ENCODE measurements at places on chromosomes 11 and 22. TPM values are rescaled to one million over a fixed set of nuclear protein-coding genes. Genes with fewer than 3 reads are reported as not detected.
A peak's percentile ranks its signal among the peaks of the same experiment; 100 is the strongest.

DNA sequence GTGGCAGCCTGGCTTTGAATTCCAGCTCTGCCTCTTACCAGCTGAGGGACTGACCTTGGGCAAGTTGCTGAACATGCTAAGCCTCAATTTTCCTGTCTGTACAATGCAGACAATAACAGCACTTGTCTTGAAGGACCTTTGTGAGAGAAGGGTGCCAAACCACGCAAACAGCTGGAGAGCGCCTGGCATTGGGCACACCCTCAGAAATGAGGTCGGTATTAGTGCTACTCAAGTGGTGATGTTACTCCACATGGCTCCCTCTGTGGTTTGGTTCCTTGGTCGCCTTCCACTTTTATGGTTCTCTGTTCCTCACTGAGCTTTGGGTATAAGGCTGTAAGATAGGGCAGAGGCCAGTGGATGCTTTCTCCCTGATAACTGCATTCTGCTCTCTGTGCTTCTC is 8.2 kb downstream of the UBASH3B start:
- no peaks in the 10 kb centered on the region for H3K27me3 ChIP-seq
- no peak overlapping the region for H3K4me3 ChIP-seq
- no peak for DNase-seq
- H3K27ac ChIP-seq: no peak overlapping the region
- peaks cover 39% of the 10 kb centered on the region for H3K4me1 ChIP-seq

- H3K4me1 ChIP-seq: peaks cover 18% of the 10 kb centered on the region
- no peak overlapping the region for H3K4me3 ChIP-seq
- no peaks in the 10 kb centered on the region for H3K36me3 ChIP-seq
- H3K27me3 ChIP-seq: no peaks in the 10 kb centered on the region
- no peak overlapping the region for H3K27ac ChIP-seq
These were observed 39.4 kb downstream of the IRAG1 start for GRCh38 chr11:10653946-10654810.

DNA sequence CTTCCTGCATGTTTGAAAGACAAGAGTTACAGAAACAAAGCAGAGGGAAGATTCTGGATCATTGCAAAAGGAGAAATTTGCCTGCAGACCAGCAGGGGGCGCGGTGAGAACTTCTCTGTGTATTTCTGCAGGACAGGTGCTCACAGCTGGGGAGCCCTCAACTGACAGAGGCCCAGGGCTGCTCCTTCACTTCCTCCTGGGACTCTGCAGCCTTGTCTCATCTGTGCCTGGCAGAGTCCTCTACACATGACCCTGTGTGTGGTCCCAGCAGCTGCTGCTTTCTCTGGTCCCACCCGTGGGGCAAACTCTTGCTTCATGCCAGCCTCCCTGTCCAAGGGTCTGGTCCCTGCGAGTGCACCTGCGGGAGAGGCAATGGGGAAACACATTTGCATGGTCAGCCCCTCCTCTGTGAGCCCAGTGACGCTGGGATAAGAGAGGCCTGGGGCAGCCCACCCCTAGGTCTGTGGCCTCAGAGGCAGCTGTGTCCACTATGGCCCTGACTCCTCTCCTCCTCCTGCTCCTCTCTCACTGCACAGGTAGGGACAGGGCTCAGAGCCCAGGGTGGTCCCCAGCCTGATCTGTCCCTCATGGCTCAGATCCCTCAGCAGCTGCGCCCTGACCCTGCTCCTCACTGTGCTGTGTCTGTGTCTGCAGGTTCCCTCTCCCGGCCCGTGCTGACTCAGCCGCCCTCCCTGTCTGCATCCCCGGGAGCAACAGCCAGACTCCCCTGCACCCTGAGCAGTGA is 43.2 kb upstream of the VPREB1 start:
- no peak overlapping the region for H3K4me3 ChIP-seq
- H3K27ac ChIP-seq: no peak overlapping the region
- DNase-seq: peak; percentile 56
- H3K4me1 ChIP-seq: no peaks in the 10 kb centered on the region

- no peaks in the 10 kb centered on the region for H3K36me3 ChIP-seq
- no peaks in the 10 kb centered on the region for H3K4me1 ChIP-seq
These were observed 165.7 kb downstream of the INSC start for GRCh38 chr11:15280393-15280792.

DNA sequence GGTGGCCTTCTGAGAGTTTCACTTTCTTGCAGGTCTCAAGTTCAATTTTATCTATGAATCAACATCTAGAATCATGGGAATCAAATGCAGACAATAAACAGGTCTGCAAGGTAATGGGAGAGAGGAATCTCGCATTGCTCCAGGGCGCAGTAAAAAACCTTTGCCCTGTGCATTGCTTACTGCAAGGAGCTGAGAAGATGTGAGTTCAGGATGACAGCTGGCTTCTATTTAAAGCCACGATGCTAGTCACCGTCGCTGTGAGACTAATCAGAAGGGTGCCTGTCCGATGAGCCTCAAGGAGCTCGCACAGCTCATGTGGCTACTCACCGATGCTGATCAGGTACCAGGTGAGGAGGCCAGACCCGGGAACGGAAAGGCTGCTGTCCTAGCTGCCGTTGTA is 30.2 kb upstream of the APOA1 start:
- no peaks in the 10 kb centered on the region for H3K27me3 ChIP-seq
- H3K4me3 ChIP-seq: no peak overlapping the region
- peaks cover 10% of the 10 kb centered on the region for H3K36me3 ChIP-seq

GRCh38 chr11:87037450-87038234 is at the start of gene TMEM135:
TSS of gene TMEM135 (plus strand) at chr11:87037934. CDS start at chr11:87038046, 112 bp downstream.
- H3K4me1 ChIP-seq: peaks cover 45% of the 10 kb centered on the region
- H3K4me3 ChIP-seq: peak within 1 kb of the TSS; percentile 91
- no peaks in the 10 kb centered on the region for H3K27me3 ChIP-seq
- peak; percentile 96 for DNase-seq
- peak within 1 kb of the TSS; percentile 92 for H3K27ac ChIP-seq

The OR51B2 gene
- not detected for total RNA-seq

DNA sequence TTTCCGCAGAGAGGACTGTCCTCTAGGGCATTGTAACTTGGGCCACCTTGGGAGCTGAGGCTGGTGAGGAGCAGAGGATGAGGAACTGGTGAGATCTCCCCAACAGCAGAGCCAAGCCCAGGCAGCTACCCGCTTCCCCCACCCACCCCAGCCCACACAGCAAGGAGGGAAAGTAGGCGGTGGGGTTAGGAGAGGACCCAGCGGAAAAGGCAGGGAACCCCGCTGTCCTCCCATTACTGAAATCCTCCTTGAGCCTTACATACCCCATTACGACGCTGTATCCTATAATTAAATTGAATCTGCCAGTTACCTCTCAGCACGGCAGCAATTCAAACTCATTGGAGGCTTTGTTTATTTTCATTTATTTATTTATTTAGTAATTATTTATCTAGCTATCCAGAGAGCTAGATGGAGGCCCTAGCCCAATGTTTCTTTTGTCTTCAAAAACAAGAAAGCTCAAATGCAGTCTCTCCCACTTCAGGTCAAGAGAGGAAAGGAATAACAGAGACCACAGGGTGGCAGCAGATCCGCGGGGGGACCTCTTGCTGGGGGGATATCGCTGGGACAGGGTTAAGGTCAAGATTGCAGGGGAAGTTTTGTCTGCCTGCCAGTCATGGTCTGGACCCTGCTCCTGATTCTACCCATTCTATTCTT is 218.0 kb downstream of the ST3GAL4 start:
- no peaks in the 10 kb centered on the region for H3K4me1 ChIP-seq
- H3K27ac ChIP-seq: no peak overlapping the region
- no peak overlapping the region for H3K4me3 ChIP-seq
- H3K27me3 ChIP-seq: peaks cover 7% of the 10 kb centered on the region
- no peaks in the 10 kb centered on the region for H3K36me3 ChIP-seq
- DNase-seq: no peak

DNA sequence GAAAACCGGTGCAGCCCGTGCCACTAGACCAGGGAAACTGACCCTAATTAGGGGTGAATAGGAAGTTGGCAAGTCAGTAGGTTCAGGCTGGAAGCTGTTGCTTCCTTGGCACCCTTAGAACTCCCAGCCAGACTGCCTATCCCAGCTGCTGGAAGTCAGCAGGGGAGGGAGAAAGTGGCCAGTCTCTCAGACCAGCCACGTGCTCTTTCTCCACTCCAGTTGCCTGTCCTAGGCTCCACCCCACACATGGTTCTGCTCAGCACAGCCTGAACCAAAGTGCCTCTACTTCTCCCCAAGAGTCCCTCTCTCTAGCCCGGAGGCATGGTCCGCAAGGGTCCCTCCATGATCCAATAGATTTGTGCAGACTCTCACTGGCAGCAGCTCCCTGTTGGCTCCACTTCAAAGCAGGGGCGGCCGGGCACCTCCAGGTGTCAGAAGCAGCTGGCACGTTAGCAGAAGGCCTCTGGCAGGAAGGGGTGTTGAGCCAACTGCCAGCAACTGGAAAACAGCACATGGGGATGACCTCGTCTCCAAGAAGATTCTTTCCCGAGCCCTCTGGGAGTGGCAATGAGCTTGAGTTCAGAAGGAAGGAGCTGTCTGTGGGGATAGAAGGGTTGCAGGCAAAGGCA is 27.7 kb downstream of the ARFGAP2 start:
- H3K27ac ChIP-seq: no peak overlapping the region
- H3K4me1 ChIP-seq: peaks cover 11% of the 10 kb centered on the region
- no peaks in the 10 kb centered on the region for H3K36me3 ChIP-seq
- no peak overlapping the region for H3K4me3 ChIP-seq
- no peak for DNase-seq

- H3K4me3 ChIP-seq: no peak overlapping the region
- H3K27me3 ChIP-seq: no peaks in the 10 kb centered on the region
- peaks cover 20% of the 10 kb centered on the region for H3K36me3 ChIP-seq
- no peak overlapping the region for H3K27ac ChIP-seq
- H3K4me1 ChIP-seq: peaks cover 9% of the 10 kb centered on the region
- no peak for DNase-seq
These were observed 44.2 kb downstream of the TRIM66 start for GRCh38 chr11:8638300-8638699.

GRCh38 chr11:64510759-64511158 is 80.3 kb upstream of the SLC22A12 start:
- no peak overlapping the region for H3K4me3 ChIP-seq
- H3K27ac ChIP-seq: no peak overlapping the region
- H3K4me1 ChIP-seq: no peaks in the 10 kb centered on the region
- no peaks in the 10 kb centered on the region for H3K36me3 ChIP-seq
- peaks cover 5% of the 10 kb centered on the region for H3K27me3 ChIP-seq
- no peak for DNase-seq

DNA sequence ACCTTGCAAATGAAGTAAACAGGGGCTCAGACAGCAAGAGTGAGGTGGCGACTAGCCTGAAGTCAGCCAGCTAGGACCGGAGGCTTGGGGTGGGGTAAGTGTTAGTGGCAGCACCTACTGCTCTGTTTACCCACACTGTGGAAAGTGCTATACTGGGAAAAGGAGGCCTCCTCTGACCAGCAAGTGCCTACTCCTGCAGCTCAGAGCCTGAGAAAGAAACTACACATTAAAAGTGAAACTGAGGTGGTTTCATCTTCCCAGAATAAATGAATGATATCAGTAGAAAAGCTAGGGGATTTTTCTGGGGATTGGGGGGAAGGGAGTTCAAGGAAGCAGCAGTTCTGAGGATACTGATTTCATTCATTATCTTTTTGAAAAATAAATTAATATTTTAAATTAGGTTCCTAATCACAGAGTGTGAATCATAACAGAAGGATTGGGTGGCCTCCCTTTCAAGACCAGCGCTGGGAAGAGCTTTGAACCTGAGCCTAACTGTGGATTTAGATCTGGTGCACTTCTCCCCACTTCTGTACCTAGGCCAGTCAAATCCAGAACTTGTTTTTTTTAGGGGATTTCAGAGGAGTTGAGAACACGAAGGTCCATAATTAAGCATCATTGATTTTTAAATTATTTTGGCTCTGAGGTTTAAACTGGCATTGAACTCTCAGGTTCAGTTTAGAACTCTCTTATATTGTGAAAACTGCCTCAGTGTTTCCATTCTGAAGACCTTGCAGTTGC is 48.1 kb upstream of the GRAMD1B start:
- H3K36me3 ChIP-seq: peaks cover 4% of the 10 kb centered on the region
- H3K27ac ChIP-seq: peak overlapping the region; percentile 82
- DNase-seq: peak; percentile 74

GRCh38 chr11:46916286-46917108 is 1.9 kb downstream of the LRP4 start:
- peaks cover 26% of the 10 kb centered on the region for H3K4me1 ChIP-seq
- peak overlapping the region; percentile 84 for H3K4me3 ChIP-seq
- H3K27ac ChIP-seq: no peak overlapping the region
- no peaks in the 10 kb centered on the region for H3K36me3 ChIP-seq
- peaks cover 57% of the 10 kb centered on the region for H3K27me3 ChIP-seq

DNA sequence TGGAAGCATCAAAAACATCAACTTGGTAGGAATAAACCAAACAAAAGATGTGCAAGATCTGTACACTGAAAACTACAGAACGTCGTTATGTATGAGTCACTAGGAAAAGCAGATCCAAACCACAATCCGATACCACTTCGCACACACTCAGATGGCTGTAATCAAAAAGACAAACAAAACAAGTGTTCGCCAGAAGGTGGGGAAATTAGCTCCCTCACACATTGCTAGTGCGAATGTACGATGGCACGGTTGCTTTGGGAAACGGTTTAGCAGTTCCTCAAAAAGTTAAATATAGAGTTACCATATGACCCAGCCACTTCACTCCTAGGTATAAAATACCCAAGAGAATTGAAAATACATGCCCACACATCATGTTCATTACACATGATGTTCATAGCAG is 14.8 kb upstream of the CARD10 start:
- peaks cover 20% of the 10 kb centered on the region for H3K27me3 ChIP-seq
- no peak overlapping the region for H3K27ac ChIP-seq
- peak overlapping the region; percentile 0 for H3K4me3 ChIP-seq
- peaks cover 43% of the 10 kb centered on the region for H3K4me1 ChIP-seq
- DNase-seq: no peak

The CPT1A gene
- 35.8 TPM for total RNA-seq

DNA sequence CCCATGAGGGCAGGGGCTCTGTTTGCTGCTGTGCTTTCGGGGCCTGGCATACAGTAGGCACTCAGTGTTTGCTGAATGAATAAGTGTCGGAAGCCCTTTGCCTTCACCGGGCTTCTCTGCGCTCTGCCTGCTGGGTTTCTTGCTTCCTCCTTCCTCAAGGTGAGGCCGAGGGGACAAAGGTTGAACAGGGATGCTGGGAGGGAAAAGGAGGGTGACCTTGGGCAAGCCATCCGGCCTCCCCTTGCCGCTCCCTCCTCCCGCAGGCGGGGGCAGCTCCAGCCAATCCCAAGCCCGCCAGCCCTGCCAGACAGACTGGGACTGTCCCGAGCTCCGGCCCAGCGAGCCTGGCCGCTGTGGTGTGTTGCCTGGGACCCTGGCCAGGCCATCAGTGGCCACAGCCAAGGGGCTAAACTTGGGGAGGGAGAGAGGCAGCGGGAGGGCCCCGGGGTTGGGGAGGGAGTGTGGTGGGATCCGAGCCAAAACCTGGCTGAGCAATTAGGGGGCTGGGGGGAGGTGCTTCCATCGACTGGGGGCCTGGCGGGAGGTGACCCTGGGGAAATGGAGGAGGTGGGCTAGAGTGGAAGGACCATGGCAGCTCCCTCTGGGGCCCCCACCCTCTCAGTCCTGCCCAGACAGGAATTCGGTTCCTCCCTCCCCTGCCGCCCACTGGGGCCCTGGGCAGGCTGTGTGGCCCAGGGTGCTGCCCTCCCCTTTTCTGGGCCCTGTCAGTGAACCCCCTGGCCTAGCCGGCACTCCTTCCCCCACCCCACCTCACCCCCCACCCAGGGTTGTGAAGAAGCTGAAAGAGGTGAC is 3.4 kb upstream of the RCOR2 start:
- H3K27me3 ChIP-seq: peaks cover 13% of the 10 kb centered on the region
- DNase-seq: no peak
- H3K4me1 ChIP-seq: peaks cover 11% of the 10 kb centered on the region
- no peaks in the 10 kb centered on the region for H3K36me3 ChIP-seq

The CDC42BPG gene
- 1.5 TPM for total RNA-seq

The ZNF280B gene
- total RNA-seq: 2.9 TPM

GRCh38 chr11:118886681-118887111 is 3.0 kb downstream of the CXCR5 start:
- DNase-seq: no peak
- H3K36me3 ChIP-seq: no peaks in the 10 kb centered on the region
- H3K4me3 ChIP-seq: peak overlapping the region; percentile 84
- H3K27me3 ChIP-seq: no peaks in the 10 kb centered on the region

The ANO9 gene
- total RNA-seq: 34.3 TPM
